ENCODE measurements at places on chromosomes 6 and 20.
A peak's percentile ranks its signal among the peaks of the same experiment; 100 is the strongest.

GRCh38 chr6:3427687-3428085 lies 29.2 kb downstream of the SLC22A23 start:
- no peak for DNase-seq

GRCh38 chr20:25695532-25696370 lies 902 bp downstream of the ZNF337 start:
- no peak for DNase-seq

DNA sequence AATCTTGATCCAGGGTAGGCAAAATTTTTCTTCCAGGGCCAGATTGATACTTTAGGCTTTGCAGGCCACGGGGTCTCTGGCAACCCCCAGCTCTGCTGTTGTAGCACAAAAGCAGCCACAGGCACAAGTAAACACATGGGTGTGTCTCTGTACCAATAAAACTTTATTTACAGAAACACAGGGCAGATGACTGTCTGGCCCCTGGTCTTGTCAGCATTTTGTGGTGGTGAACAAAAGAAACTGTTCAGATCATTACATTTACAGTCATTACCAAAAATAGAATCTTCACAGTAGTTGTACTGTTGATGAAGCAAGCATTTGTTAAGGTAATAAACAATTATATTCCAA lies 45.0 kb upstream of the KIF25 start:
- DNase-seq = no peak

- DNase-seq = no peak
These were observed 202.8 kb upstream of the AGPAT4 start for GRCh38 chr6:161476711-161477110.

DNA sequence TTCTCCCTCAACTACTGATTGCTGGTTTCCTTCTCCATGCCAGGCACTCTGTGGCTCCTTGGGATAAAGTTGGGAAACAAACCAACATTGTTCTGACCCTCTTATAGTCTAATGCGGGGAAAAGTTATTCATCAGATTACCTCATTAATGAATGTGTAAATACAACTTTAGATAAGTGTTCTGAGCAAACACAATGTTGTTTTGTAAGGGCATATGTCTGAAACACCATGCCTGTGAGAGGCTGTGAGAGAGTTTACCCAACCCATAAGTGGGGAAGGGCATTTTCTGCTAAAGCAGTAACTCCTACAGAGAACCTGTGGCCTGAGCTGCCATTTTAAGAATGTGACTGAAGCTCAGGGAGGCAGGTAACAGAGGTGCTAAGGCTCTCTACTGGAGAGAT lies 283.5 kb downstream of the KHDC1L start:
- no peak for DNase-seq

GRCh38 chr20:58094160-58094559 lies 134.3 kb downstream of the ANKRD60 start:
- DNase-seq = no peak

DNA sequence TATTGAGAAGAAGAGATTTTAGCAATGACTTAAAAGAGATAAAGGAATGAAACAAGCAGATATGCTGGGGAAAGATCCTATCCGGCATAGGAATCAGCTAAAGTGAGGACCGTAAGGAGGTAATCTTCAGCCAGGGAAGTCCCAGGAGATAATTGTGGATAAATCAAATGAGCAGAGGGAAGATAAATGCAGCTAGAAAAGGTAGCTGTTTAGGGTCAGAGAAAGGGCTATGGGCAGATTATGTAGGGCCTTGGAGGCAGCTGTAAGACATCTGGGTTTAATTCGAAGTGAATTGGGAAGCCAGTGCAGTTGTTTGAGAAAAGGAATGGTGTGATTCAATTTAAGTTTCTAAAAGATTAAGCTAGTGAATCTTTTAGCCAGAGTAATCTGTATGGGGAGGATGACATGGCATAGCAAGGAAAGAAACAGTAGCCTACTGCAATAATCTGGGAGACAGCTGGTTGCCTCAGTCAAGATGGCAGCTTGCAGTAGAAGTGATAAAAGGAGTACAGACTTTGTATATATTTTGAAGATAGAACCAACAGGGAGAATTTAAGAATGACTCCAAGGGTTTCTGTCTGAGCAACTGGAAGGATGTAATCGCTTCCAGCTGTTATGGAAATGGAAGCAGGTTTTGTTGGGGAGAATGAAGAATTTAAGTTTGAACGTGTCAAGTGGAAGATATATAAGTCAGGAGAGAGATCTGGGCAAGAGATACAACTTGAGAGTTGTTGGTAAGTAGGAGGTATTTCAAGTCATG lies 552.3 kb upstream of the FLRT3 start:
- no peak for DNase-seq

- no peak for DNase-seq
These were observed 26.6 kb downstream of the HDGFL1 start for GRCh38 chr6:22596011-22596410.

DNA sequence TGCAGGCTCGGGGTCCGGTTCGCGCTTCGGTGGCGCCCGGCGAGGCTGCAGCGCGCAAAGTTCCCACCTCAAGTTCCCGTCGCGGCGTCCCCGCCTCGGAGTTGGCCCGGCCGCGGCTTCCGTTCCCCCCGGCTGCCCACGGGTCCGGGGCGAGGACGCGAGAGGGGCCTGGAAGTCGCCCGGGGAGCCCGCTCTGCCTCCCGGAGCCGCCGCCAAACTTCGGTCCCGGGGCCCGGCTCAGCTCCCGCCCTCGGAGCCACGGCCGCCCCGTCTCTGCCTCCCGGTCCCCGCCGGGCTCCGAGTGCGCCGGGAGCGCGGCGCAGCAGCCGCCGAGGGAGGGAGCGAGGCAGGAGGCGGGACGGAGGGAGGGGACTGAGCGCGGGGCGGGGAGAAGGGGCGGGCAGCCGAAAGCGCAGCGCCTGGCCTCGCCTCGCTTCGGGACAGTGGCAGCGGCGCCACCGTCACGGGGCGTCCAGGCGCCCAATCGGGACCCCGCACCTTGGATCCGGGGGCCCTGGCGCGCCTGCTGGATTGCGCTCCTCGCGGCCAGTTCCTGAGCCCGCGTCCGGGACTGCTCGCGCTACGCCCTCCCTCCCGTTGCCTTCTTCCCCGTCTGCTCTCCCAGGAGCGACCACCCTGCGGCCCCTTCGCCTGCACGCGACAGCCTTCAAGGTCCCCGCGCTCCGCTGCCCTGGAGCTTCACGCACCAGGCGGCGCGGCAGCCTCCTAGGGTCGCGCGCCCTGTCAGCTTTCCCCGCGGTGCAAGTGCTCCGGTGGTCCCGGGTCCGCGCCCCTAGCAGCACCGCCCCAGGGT lies at the start of gene KCNG1:
TSS of gene KCNG1 (minus strand) at position 305 of the 814 bp plus-strand sequence. CDS start 12,769 bp downstream, outside the sequence.
- peak; percentile 17 for DNase-seq

- DNase-seq = no peak
These were observed 16.6 kb downstream of the SASH1 start for GRCh38 chr6:148359228-148359627.

DNA sequence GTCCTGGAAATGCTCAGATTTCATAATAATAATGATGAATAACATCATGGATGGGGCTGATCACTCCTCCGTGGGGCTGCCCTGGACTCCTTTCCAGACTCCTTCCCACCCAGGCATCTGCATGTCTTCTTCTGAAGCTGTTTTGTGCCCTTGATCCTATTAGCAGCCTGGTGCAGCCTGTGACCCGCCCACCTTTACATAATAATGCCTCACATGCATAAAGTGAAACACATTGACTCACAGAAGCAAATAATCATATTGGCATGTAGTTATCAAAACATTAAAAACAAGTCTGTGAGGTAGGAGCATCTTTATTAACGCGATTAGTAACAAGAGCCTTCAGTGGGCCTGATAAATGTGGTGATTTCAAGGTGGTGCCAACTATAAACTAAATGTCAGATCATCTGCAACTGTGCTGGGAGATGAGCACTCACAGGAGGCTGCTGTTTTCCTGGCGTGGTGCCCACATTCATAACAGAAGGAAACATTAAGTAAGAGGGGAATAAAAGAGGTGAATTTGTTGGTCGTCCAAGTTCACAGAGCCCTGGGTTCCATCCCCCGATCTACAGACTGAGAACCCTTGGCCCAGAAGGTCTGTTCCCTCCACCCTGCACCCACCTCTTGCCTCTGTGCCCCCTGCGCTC lies 344.7 kb downstream of the CDH4 start:
- DNase-seq = no peak

DNA sequence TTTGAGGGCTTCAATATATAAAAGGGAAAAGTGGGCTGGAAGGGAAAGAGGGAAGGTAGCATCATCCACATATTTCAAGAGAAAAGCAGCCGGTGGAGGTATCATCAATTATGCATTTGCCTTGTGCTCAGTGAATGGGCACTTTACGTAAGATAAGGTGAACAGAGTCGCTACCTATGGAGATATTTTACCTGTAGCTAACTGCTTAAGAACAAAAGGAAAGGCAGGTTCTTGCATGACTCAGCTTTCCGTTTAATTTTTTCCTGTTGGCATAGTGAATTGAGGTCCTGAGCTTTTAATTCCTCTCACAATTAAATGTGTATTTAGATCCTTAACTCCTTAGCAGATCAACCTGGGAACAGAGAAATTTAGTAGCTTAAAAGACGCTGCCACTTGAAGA lies 25.5 kb upstream of the PLCB4 start:
- no peak for DNase-seq

- no peak for DNase-seq
These were observed 96.6 kb downstream of the DLGAP4 start for GRCh38 chr20:36402708-36403107.

- no peak for DNase-seq
These were observed 45.1 kb downstream of the FNDC1 start for GRCh38 chr6:159214281-159214680.

- DNase-seq = peak; percentile 93
These were observed 658.2 kb downstream of the PTPRT start for GRCh38 chr20:42531508-42531961.

- DNase-seq = no peak
These were observed 2.2 kb downstream of the CPXM1 start for GRCh38 chr20:2798095-2798805.

DNA sequence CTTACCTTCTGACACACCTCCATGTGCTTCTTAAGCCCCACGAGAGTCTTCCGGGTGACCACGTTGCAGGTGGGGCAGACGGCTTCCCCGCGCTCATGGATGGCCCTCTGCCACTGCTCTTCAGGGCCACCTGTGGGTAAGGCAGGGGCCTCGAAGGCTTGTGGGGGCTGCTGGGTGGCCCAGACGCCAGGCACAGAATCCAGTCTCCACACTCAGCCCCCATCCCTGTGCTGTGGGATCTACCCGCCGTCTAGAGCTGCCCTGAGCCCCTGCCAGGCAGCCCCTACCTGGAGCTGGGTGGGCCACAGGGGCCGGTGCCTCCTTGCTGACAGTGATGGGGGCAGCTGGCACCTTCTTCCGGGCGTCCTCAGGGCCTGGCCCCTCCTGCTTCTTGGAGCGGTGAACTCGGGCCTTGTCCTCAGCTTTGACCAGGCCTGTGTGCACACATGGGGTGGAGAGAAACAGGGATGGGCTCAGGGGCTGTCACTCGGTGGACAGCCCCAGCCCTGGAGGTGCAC lies 5.9 kb downstream of the ZNF512B start:
- no peak for DNase-seq

DNA sequence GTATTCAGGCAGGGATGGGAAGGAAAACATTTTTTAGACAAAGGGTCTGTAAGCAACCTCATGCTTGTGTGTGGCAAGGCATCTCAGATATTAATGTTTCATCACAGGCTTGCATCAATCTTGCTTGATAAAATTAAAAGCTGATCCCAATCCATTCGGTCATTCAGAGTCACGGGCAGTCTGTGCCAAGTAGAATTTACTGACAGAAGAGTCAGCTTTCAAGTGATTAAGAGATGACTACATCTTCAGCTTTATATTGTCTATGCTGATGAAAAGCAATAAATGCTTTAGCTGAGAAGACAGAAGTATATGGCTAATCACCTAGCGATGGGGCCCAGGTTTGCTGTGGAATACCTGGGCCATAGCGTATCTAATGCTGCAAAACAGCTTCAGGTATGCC lies 3.5 kb downstream of the PLEKHG1 start:
- DNase-seq = no peak

- no peak for DNase-seq
These were observed 52.2 kb downstream of the ADGB start for GRCh38 chr6:146650799-146651481.

- DNase-seq = no peak
These were observed 84.4 kb downstream of the ELOVL5 start for GRCh38 chr6:53264337-53264736.

- no peak for DNase-seq
These were observed 4.3 kb upstream of the GABBR1 start for GRCh38 chr6:29637247-29637646.

- DNase-seq = peak; percentile 58
These were observed 46.4 kb upstream of the FERMT1 start for GRCh38 chr20:6169251-6169650.

DNA sequence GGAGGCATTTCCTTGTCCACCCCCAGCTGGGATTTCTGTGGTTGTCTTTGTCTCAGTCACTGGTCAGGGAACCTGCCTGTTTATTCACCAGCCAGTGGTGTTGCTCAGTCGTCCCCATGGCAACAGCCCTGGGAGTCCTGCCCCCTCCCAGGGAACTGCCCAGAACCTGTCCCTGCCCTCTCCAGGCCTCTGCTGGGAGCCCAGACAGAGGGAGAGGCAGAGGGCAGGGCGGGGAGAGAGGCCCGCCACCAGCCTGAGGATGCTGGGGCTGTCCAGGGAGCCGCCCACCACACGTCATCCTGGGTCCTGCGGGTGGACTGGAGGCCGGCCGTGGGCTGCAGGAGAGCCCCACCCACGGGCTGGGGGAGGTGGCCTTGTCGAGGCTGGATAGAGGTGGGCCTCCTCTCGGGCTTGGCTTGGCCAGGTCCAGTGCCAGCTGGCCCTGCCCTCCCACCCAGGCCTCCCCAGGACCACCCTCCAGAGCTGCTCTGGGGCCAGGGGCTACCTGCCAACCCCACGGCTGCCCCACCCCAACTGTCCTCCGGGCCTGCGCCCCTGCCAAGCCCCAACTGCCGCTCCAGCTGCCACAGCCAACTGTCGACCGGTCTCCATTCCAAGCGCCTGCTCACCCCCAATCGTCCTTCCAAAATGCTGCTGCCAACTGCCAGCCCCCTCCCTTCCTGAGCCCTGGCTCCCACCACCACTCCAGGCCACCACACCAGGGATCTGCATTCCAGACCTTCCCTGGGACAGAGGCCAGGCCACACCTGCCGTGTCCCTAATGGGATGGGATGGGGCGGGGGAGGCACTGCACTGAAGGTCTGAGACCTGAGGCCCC lies 4.2 kb upstream of the ZBTB46 start:
- DNase-seq = peak; percentile 88

GRCh38 chr6:151391471-151392413 lies at the start of gene ZBTB2:
Gene ZBTB2, minus strand, starts transcription at chr6:151391559. Its CDS starts 17,922 bp downstream, at chr6:151373637.
- DNase-seq = peak; percentile 67

GRCh38 chr6:21037453-21037852 lies 503.2 kb downstream of the CDKAL1 start:
- DNase-seq = no peak

DNA sequence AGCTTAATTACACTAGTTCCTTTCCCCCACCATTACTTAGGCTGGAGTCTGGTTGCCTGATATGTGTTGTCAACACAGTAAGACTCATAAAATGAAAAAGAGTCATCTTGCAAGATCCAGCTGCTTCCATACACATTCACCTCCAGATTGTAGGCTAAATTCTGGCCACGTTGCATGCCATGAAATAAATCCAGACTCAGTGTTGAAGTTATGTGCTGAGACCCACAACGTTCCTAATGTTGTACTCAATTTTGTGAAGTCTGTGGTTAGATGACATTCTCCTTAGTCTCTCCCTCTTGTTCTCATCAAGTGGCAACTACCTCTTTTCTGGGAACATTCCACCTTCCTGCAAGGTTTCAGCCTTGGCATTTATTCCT lies 212.3 kb downstream of the LMBRD1 start:
- DNase-seq = no peak
